Stimulated activated CD4-positive, alpha-beta T cell treated with anti-CD3 and anti-CD28 coated beads, Interleukin-1b, Interleukin-23, amount 100 ng/mL, for 1 hour (primary cell): ENCODE measurements at places on chromosomes 5 and 9.

DNA sequence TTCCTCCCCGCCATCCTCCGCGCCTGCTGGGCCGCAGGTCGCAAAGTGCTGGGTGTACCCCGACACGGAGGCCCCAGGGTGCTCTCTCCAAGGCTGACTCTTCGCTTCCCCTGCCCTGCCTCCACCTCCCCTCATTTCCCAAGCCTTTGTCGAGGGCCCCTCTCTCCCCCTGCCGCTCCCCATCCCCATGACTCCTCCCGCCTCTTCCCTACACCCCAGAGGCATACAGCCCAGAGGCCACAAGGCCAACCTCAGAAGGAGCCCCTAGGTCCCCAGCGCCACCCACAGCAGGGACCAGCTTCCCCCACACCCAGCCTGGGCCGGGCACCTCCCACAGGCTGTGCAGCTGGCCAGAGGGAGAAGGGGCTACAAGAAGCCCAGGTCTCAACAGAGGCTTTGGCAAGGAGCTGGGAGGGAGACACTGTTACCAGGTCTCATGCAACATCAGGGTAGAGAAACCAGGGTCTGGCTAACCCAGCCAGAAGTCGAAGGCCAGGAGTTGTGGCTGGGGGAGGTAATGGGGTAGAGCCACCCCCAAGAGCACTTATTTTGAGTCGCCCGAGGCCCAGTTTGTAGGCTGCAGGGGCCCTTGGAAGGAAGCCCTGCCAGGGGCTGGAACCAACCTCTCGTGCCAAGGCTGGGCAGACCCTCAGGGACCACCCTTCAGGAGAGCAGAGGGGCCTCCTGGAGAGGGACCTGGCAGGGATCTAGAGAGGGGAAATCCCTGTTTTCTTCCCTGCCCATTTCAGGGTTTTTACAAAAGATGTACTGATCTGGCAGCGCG is 24.5 kb upstream of the SARDH start:
- DNase-seq, result no peak

GRCh38 chr5:88875341-88876234 is 7.4 kb downstream of the MEF2C start:
- no peak for DNase-seq

GRCh38 chr9:22916148-22916547 is 469.5 kb downstream of the DMRTA1 start:
- no peak for DNase-seq

- DNase-seq, result no peak
Observed at GRCh38 chr5:74192606-74193299, 447.8 kb downstream of the ENC1 start.

DNA sequence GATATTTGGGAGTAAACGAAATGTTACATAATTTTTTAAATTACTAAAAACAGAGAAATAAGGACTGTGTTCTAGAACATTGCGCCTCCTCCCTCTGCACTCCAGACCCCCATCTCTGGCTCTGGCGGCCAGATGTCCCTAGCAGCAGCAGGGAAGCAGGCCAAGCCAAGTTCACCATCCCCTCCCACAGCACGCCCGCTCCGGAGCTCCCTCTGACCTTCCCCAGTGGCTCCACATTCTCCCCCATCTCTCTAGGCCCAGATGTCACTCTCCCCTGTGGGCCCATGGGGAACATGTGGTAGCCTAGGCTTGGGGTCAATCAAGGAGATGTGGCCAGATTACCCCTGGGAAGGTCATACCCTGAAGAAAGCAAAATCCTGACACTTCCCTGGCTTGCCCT is 6.3 kb upstream of the WNK2 start:
- no peak for DNase-seq

DNA sequence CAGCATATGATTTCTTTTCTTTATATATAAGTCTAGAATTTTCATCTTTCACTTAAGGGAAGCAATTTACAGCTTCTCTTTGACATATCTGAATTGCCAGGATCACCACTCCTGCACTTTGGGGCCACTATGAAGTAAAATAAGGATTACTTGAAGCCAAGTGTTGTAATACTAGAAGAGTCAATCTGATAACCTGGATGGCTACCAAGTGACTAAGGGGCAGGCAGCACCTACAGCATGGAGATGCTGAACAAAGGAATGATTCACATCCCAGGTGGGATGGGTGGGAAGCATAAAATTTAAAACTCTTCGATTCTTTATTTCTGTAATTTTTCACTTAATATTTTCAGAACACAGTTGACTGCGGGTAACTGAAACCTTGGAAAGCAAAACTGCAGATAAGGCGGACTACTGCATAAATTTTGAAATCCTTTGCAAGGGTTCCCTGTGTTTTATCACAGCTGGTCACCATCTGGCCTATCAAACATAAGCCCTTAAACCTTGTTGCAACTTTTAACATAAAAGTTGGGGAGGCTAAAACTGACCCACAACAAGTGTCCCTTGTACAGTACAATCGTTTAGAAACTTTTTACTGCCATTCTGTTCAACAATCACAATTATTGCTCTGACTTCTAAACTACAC is 31.2 kb downstream of the NR3C1 start:
- DNase-seq, result no peak

- no peak for DNase-seq
Observed at GRCh38 chr9:35844628-35845270, 15.7 kb downstream of the TMEM8B start.

DNA sequence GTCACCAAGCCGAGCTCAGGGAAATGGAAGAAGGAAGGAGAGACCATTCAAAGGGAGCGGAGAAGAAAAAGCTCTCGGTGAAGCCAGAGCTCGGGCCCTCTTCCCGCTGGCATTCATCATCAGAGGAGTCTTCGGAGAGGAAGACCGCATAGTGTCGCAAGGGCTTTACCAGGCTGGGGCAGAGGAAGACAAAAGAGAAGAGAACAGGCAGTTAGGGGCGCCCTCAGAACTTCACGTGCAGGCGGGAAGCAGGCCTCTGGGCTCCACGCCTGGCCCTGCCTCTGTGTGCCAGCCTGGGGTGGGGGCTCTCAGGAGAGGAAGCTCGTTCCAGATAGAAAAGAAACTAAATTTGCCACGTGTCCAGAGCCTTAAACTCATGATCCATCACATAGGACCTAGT is 31.7 kb downstream of the CRB2 start:
- DNase-seq, result no peak

GRCh38 chr5:157718519-157718918 is 12.7 kb upstream of the THG1L start:
- no peak for DNase-seq

DNA sequence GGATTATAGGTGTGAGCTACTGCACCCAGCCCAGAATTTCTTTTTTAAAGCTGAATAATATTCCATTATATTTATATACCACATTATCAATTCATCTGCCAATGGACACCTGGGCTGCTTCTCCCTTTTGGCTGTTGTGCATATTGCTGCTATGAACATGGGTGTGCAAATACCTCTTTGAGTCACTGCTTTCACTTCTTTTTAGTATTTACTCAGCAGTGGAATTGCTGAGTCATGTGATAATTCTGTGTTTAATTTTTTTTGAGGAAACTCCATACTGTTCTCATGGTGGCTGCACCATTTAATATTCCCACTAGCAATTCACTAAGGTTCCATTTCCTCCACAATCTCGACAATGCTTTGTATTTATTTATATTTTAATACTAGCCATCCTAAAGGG is 36.1 kb upstream of the KIF4B start:
- DNase-seq, result no peak
